ENCODE measurements at places on chromosomes 1 and 21. TPM values are rescaled to one million over a fixed set of nuclear protein-coding genes. Genes with fewer than 3 reads are reported as not detected.

The CFHR2 gene
- not detected for total RNA-seq

GRCh38 chr1:219573960-219574359, 38.9 kb downstream of the ZC3H11B start:
- H3K4me3 ChIP-seq: no peak overlapping the region
- no peaks in the 10 kb centered on the region for H3K27me3 ChIP-seq
- H3K36me3 ChIP-seq: no peaks in the 10 kb centered on the region
- DNase-seq: no peak
- no peaks in the 10 kb centered on the region for H3K4me1 ChIP-seq

The ELAPOR1 gene
- total RNA-seq: 13.9 TPM

The TLR5 gene
- total RNA-seq: 0.22 TPM

DNA sequence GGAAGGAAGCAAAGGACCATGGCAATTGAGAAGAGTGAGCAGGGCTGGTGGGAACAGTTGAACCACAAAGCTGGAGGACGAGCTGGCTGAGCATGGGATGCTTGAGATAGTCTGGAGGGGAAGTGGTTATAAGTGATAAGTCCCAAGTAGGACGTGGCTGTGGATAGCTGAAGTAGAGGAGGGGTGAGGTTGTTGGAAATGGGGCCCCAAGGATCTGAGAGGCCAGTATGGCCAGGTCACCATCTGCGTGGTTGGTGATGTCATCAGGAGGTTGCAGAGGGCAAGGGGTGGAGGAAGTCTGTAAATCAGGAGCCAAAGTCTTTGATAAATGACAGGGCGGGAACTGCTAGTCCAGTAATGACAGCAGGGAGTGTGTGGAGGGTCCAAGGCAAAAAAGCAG, 11.0 kb upstream of the REN start:
- H3K27me3 ChIP-seq: no peaks in the 10 kb centered on the region
- no peaks in the 10 kb centered on the region for H3K36me3 ChIP-seq
- DNase-seq: no peak
- H3K27ac ChIP-seq: no peak overlapping the region

The ZNF648 gene
- total RNA-seq: not detected

- no peak for DNase-seq
- peaks cover 44% of the 10 kb centered on the region for H3K4me1 ChIP-seq
- no peaks in the 10 kb centered on the region for H3K36me3 ChIP-seq
- no peak overlapping the region for H3K4me3 ChIP-seq
Measured at GRCh38 chr1:54275349-54275748, 75.4 kb downstream of the MRPL37 start.

The SLC25A34 gene
- total RNA-seq: 0.94 TPM

GRCh38 chr1:221873673-221874072, 131.8 kb upstream of the DUSP10 start:
- H3K4me1 ChIP-seq: no peaks in the 10 kb centered on the region
- no peaks in the 10 kb centered on the region for H3K27me3 ChIP-seq
- no peak overlapping the region for H3K27ac ChIP-seq

- H3K27ac ChIP-seq: no peak overlapping the region
- no peak overlapping the region for H3K4me3 ChIP-seq
- H3K36me3 ChIP-seq: no peaks in the 10 kb centered on the region
- no peak for DNase-seq
- H3K27me3 ChIP-seq: no peaks in the 10 kb centered on the region
- H3K4me1 ChIP-seq: no peaks in the 10 kb centered on the region
Measured at GRCh38 chr21:27555996-27556395, 589.1 kb upstream of the ADAMTS5 start.

DNA sequence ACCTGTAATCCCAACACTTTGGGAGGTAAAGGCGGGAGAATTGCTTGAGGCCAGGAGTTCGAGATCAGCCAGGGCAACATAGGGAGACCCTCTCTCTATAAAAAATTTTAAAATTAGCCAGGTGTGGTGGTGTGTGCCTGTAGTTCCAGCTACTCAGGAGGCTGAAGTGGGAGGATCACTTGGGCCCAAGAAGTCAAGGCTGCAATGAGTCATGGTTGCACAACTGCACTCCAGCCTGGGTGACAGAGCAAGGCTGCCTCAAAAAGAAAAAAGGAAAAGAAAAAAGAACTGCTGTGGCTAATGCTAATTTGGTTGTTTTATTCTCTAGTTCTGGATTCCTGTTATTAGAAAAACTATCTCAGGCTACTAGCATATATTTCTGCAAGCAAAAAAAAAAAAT, 29.8 kb downstream of the DBT start:
- no peak overlapping the region for H3K27ac ChIP-seq
- no peak for DNase-seq
- no peak overlapping the region for H3K4me3 ChIP-seq

The KCNC4 gene
- total RNA-seq: 8.4 TPM

DNA sequence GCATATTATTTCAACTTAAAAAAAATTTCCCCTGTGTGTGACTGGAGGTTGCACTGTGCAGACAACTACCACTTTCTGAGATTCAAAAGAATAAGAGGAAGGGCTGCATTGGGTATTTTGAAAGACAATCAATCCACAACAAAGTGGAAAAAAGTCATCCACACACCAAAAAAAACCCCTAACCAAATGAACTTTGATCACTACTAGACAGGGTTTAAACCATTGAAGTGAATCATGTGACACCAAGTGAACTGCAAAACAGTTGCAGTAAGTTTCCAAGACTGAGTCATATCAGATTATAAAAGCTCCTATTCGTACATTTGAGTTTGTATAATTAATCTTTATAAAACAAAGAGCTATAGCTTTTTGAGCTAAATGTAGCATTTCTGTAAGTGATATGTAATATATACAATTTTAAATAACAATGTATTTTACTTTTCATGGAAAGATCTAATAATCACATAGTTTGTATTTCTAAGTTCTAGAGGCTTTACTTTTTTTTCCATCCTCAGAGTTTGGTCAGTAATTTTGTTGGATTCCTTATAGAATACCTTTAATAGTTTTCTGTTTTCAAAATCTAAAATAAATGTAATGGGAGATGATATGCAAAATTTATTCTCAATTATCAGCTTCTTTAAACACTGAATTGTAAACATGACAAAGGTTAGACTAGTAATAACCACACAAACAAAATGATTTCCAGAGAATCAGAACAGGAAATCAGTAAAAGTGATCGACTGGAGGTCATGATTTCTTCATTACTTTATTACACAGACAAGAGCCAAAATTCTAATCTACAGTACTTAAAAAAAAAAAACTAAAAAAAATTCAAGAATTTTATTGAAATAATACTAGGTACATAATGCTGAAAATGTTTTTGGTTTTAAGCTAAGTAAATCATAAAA, 50.5 kb upstream of the GFI1 start:
- H3K4me3 ChIP-seq: no peak overlapping the region
- no peak for DNase-seq
- no peaks in the 10 kb centered on the region for H3K36me3 ChIP-seq
- no peaks in the 10 kb centered on the region for H3K27me3 ChIP-seq
- H3K4me1 ChIP-seq: peaks cover 34% of the 10 kb centered on the region
- no peak overlapping the region for H3K27ac ChIP-seq

DNA sequence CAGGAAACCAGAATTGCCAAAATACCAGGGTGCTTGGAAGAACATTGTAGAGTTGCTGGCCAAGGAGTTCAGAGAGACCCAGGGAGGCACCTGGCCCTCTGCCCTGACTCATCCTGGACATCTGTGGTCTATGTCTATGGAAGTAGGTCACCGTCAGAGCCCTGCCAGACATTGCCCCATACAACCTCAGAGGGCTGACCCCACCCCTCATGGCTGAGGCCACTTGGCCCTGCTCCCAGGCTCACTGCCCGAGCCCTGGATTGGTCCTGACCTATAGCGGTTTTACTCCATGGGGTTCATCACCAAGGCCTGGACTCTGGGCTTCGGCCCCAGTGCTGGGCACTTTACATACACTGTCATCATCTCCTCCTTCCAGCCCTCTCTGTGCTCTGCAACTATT, 233.1 kb downstream of the PTPRU start:
- no peaks in the 10 kb centered on the region for H3K27me3 ChIP-seq
- peak; percentile 23 for DNase-seq
- no peak overlapping the region for H3K27ac ChIP-seq
- H3K36me3 ChIP-seq: no peaks in the 10 kb centered on the region
- H3K4me1 ChIP-seq: no peaks in the 10 kb centered on the region
- H3K4me3 ChIP-seq: no peak overlapping the region

GRCh38 chr1:54399765-54400164, 6.4 kb downstream of the SSBP3 start:
- peaks cover 37% of the 10 kb centered on the region for H3K4me1 ChIP-seq
- H3K27ac ChIP-seq: no peak overlapping the region
- peaks cover 26% of the 10 kb centered on the region for H3K36me3 ChIP-seq

DNA sequence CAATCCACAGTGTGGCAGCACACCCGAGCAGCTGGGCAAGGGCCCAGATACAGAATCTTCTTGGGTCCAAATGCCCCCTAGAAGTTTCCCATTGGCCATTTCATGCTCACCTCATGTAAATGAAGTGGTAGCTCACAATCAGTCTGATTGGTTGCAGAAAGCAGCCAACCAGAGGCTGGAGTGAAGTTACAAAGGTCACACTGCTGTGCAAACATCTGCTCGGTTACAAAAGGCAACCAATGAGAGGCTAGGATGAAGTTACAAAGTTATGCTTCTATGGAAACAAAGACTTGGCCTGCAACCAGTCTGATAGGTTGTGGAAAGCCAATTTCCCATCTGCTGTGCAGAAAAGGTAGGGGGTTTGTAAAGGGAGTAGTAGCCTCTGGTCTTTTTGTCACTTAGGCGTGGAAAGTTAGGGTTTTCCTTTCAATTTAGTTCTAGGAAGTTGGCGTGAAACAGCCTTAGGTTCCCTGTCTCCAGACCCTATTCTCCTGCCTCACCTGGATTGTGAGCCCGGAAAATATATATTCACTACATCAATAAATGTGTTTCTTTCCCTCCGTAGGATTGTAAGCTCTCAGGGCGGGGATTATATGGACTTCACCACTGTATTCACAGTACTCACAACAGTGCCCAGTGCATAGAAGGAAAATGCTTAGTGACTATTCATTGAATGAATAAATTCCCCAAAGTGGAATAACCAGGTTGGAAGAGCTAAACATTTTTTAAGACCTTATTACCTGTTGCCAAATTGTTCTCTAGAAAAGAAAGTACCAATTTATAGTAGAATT, 91.9 kb downstream of the URB2 start:
- H3K27me3 ChIP-seq: no peaks in the 10 kb centered on the region
- H3K36me3 ChIP-seq: no peaks in the 10 kb centered on the region
- H3K4me3 ChIP-seq: no peak overlapping the region
- no peak for DNase-seq
- H3K27ac ChIP-seq: no peak overlapping the region
- H3K4me1 ChIP-seq: no peaks in the 10 kb centered on the region

GRCh38 chr1:47235241-47235681, 3.2 kb upstream of the TAL1 start:
- peaks cover 15% of the 10 kb centered on the region for H3K4me1 ChIP-seq
- H3K27me3 ChIP-seq: peaks cover 27% of the 10 kb centered on the region
- H3K27ac ChIP-seq: no peak overlapping the region
- H3K36me3 ChIP-seq: no peaks in the 10 kb centered on the region

DNA sequence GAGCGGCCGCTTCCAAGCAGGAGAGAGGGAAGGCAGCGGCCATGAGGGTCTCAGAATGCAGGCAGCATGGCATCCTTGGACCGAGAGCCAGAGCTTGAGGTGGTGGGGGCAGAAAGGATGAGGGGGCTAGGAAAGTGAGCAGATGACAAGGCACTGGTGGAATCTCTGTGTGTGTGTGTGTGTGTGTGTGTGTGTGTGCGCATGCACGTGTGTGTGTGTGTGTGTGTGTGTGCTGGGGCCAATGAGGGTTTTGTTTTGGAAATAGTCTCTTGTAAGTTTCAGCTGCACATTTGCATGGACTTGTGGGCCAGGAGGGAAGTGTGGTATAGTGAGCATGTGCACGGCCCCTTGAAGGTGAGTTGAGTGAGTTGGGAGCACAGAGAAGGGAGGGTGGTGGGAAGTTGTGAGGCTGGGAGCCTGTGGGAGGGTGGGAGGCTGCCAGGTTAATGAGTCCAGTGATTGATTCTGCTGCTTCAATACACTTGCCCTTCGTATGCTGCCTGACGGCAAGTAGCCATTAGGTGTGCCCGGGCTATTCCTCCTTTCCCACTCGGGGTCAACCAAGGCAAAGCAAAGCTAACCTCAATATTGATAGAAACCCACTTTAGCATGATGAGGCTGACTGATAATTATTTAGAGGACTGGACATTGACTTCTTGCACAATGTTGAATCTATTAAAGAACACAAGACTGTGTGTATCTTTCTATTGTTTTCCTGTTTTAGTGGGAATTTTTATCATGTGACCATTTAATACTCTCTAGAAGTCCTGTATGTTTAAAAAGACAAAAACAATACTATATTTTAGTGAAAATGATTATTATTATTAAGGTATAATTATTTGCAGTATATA, 80.3 kb downstream of the PROX1 start:
- no peak overlapping the region for H3K27ac ChIP-seq
- H3K4me1 ChIP-seq: no peaks in the 10 kb centered on the region

DNA sequence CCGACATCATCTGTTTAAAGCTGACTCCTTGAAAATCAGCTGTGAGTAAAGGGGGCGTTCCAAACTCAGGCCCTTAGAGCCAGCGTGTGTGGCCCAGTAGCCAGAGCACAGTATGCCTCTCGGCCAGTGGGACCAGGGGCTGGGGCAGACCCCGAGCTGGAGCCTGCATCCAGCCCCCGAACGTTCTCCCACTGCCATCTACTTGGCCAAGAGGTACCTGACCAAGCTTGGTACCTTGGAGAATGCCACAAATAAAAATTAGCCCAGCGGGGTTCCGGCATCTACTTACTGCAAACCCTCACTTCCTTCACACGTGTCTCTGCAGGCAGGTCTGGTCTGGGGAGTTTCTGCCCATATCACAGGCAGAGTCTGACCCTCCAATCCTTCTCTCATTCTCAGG, 56.7 kb upstream of the COL6A2 start:
- no peaks in the 10 kb centered on the region for H3K4me1 ChIP-seq
- H3K27me3 ChIP-seq: no peaks in the 10 kb centered on the region
- H3K36me3 ChIP-seq: no peaks in the 10 kb centered on the region

DNA sequence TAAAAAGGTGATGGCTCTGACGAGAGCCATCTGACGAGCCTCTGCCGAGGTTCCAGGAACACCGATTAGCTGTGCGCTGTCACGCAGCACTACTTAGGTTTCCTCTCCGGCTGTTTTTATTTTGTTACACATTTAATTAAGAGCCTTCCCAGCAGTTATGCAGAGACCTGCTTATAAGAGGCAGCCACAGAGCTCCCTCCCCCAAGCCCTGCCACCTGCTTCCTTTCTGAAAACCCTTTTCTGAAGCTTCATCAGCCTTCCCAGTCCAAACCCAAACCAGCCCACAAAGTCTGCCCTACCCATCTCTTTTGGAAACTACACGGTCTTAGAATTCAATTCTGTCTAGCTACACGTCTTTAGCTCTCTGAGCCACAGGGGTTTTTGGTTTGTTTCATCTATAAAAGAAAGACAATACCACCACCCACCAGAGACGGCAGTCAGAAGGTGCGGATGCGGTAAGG, 49.1 kb downstream of the ERI3 start:
- no peak overlapping the region for H3K4me3 ChIP-seq
- peaks cover 28% of the 10 kb centered on the region for H3K36me3 ChIP-seq
- peak; percentile 62 for DNase-seq
- peaks cover 7% of the 10 kb centered on the region for H3K4me1 ChIP-seq

GRCh38 chr1:231190456-231190855, 28.6 kb downstream of the TRIM67 start:
- DNase-seq: no peak
- H3K4me1 ChIP-seq: no peaks in the 10 kb centered on the region
- no peaks in the 10 kb centered on the region for H3K27me3 ChIP-seq

GRCh38 chr1:230804396-230804795, 57.2 kb downstream of the CAPN9 start:
- H3K36me3 ChIP-seq: no peaks in the 10 kb centered on the region
- no peak for DNase-seq
- no peak overlapping the region for H3K4me3 ChIP-seq

The COL6A1 gene
- 12.1 TPM for total RNA-seq

GRCh38 chr1:202892501-202892900, 3.6 kb upstream of the RABIF start:
- peaks cover 22% of the 10 kb centered on the region for H3K36me3 ChIP-seq
- no peak overlapping the region for H3K4me3 ChIP-seq
- peaks cover 15% of the 10 kb centered on the region for H3K4me1 ChIP-seq
- DNase-seq: no peak
- H3K27ac ChIP-seq: no peak overlapping the region
